ENCODE measurements at places on chromosomes 2 and 18.

DNA sequence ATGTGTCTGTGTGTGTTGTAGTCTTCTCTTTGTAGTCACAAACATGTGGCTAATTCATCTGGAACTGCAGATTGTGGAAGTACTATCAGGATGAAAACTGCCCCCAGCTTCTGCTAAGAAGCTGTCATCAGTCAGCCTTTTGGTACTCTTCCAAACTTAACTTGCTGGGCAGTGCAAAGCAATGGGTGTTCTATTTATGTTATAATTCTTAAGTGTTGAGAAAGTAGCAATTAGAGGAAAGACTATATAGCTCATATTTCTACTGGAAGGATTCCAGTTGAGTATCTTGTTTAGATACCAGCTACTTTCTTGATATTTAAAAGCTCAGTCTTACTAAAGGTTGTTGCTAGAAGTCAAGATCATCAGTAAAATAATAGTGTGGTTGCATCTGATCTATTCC lies 52.1 kb downstream of the SLC38A11 start:
- DNase-seq = no peak

DNA sequence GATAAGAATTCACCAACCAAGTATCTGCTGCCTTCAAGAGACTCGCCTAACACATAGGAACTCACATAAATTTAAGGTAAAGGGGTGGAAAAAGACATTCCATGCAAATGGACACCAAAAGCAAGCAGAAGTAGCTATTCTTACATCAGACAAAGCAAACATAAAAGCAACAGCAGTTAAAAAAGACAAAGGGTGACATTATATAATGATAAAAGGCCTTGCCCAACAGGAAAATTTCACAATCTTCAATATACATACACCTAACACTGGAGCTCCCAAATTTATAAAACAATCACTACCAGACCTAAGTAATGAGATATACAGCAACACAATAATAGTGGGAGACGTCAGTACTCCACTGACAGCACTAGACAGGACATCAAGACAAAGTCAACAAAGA lies 41.4 kb downstream of the NEMP2 start:
- no peak for DNase-seq

DNA sequence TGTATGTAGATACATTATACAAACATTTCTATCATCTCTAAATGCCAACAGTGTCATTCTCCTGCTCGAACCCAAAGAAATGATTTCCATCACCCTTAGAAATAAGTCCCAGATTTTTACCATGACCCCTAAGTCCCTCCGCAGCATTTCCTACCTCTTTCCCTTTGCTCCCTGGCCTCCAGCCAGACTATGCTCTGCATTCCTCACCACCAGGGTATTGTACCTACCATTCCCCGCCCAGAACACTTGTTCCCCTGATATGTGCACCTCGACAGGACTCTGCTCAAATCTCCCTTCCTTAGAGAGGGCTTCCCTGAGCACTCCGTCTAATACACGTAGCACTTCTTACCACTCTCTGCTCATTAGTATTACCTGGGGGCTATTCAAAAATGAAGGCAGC lies 630.2 kb downstream of the ARHGAP15 start:
- no peak for DNase-seq

- DNase-seq = no peak
Measured at GRCh38 chr18:78527984-78528383, 451.6 kb upstream of the SALL3 start.

- DNase-seq = no peak
Measured at GRCh38 chr18:73059280-73059679, 191.5 kb upstream of the NETO1 start.

DNA sequence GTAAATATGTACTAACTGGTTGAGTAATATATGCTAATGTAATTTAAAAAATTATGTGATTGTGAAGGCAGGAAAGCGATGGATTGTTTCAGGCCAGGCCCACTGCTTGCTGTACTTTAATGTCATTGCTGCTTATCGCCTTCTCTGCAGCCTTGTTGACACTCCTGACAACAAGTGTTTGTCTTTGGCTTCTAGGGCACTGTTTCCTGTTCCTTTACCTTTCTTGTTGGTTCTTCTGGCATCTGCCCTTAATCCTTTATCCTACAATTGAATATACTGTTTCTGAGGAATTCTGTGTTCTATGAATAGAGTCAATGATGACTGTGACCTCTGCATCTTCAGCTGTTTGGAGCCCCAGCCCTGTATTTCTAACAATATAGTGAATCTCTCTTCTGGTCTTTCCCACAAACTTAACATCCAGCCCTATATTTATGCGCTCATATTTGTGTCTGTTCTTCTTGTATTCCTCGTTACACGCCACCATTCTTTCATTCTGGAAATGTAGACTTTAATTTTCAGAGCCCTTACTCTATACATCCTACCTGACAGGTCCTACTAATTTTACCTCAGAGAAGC lies 17.6 kb downstream of the ACSL3 start:
- DNase-seq = no peak

DNA sequence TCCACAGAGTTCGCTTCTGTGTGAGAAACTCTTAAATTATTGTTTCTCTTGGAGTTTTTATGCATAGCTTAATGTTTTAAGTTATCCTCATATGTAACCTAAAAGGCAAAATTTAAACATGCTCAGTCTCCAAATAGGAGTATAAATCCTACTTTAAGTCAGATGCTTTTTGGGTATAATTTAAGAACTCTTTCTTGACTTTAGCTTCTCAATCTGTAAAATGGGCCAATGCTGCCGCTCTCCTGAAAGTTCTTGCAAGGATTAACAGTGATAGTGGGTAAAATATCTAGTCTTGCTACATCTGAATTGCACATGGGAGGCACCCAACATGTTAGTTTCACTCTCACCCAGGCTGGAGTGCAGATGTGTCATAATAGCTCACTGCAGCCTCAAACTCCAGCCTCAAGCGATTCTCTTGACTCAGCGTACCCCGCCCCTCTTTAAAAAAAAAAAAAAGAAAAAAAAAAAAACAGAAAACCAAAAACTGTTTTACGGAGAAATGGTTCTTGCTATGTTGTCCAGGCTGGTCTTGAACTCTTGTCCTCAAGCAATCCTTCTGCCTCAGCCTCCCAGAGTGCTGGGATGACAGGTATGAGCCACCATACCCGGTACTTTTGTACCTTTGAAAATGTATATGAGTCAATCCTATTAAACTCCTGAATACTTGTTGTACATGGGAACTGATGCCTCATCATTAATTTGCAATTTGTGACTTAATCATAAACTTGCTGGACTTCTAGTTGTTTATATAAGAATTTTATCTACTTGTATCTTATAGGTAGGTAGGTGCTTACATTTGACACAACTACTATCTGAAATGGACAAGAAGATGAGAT lies 1.8 kb downstream of the FBXO48 start:
- no peak for DNase-seq

- no peak for DNase-seq
Measured at GRCh38 chr2:240961910-240962299, 36.5 kb upstream of the SNED1 start.

DNA sequence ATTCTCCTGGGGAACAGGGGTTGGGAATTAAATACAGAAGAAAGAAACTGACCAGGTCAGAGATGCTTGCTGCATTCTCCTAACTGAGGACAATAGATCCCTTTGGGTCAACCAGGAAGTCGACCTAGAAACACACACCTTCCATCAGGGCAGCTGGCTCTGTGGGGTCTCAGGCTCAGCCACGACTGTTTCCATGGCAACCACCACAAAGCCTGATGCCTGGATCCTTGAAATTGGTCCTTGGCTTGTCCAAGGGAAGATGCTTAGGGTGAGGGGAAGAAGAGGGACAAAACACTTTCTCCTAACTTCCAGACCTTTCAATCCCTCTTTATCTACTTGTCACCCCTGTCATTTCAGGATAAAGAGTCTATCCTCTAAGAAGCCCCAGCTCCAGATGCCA lies 194.4 kb downstream of the ALK start:
- DNase-seq = no peak

- no peak for DNase-seq
Measured at GRCh38 chr18:74278983-74279382, 12.8 kb downstream of the CYB5A start.

DNA sequence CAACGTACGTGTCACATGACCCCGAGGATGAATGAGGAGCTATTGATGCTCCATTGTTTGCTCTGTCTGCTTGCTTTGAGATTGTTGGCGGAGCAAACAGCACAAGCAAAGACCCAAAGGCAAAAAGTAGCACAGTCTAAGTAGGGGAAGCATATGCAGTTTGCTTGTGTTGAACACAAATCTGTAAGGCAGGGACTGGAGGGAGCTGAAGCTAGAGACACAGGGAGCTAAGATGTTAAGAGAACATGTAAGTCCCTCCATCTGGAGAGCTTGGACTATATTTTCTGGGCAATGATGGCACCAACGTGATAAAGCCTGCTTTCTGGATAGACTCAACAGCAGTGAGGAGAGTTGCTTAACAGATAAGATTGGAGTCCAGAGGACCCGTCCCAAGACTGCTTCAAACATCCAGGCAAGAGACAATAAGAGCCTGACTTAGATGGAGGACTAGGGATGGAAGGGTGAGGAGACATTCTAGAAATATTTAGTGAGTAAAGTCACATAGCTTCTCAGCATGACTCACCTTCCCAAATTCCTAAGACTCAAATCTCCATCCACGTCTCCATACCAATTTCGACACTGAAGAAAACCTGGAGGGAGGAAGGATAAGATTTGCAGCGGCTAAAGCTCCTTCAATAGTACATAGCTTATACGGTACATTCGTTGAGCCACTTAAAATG lies 88.1 kb upstream of the KLF7 start:
- no peak for DNase-seq

DNA sequence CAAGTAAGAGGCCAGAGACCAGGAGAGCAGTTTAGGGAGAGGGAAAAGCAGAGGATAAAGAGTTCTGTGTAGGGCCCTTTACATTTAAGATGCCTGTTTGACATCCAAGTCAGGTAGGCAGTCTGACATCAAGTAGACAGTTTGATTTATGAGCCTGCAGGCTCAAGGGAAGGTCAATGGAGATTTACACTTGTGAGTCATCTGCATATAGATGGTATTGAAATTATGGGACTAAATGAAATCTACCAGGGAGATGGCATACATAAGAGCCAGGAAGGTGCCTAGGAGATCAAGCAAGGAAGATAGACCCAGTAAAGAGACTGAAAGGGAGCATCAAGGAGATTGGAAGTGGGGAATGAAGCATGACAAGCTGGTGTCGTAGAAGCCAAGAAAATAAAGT lies 212.4 kb upstream of the PKDCC start:
- no peak for DNase-seq

GRCh38 chr2:38146275-38146906 lies 70.4 kb upstream of the CYP1B1 start:
- no peak for DNase-seq

GRCh38 chr2:27857417-27858172 lies 32.6 kb downstream of the RBKS start:
- DNase-seq = no peak

GRCh38 chr2:39631256-39631655 lies 34.5 kb upstream of the TMEM178A start:
- DNase-seq = no peak

DNA sequence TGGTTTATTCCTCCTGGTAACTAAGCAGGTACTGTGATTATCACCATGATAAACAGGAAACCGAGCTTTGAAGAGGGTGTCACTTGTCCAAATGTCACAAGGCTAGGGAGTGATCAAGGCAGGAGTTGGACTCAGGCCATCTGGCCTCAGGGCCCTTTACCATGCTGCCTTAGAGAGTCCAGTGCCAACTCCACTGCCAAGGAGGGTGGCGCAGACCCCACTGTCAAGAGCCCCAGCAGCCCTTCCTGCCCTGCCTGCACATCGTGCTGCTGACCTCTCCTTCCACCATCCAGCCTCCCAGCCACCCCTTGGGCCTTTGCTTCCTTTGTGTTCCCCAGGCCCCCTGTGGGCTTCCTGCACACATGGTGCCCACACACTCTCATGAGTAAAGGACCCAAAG lies 48.3 kb downstream of the TNS1 start:
- DNase-seq = no peak

GRCh38 chr2:32210767-32211408 lies 45.2 kb downstream of the SLC30A6 start:
- DNase-seq = no peak

GRCh38 chr2:3260959-3261358 lies 116.7 kb downstream of the EIPR1 start:
- DNase-seq = no peak

GRCh38 chr18:42533009-42533575 lies 578.1 kb downstream of the PIK3C3 start:
- DNase-seq = no peak

GRCh38 chr2:40488927-40489677 lies 37.2 kb upstream of the SLC8A1 start:
- DNase-seq = no peak

- DNase-seq = no peak
Measured at GRCh38 chr18:7579176-7579917, 12.2 kb downstream of the PTPRM start.

- no peak for DNase-seq
Measured at GRCh38 chr2:237351046-237351445, 62.9 kb downstream of the COL6A3 start.

DNA sequence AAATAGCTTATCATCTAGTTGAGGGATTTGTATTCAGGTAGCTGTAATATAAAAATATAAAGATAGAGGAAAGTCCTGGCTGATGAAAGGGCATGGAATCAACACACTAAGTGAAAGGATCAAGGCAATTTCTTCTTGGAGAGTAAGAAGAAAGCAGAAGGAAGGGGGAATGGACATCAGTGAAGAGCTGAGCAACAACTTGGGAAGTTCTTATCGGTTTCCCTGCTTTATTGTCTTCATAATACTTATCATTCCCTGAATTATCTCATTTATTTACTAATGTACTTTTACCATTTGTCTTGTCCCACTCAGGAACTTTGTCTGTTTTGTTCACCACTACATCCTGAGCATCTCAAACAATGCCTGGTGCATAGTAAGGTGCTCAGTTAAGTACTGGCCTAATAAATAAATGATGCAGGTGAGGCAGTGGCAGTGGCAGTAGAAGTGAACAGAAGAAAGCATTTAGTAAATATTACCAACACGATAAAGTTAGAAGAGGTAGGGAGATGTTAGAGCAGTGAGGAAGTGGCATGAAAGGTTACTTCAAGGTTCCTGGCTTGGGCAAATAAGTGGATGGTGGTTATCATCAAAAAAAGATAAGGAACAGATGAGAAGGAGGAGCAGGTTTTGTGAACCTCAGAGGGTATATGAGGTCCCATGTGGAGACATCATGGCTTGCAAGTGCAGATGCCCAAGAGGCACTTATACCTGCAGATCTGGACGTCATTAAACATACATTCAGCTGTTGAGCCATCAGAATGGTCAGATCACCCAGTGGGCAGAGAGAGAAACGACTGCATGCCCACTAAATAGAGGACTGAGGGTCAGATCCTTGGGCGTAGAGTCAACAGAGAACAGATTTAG lies 217.8 kb downstream of the TMEM247 start:
- DNase-seq = no peak

Data from activated CD4-positive, CD25-positive, alpha-beta regulatory T cell treated with anti-CD3 and anti-CD28 coated beads, Interleukin-2, amount 50 U/mL, for 16 hours (primary cell).